Iris pigment epithelial cell (primary cell): ENCODE measurements at places on chromosomes 12 and 14.

- DNase-seq = peak; percentile 3
Observed at GRCh38 chr12:59182658-59183455, 262.6 kb upstream of the LRIG3 start.

GRCh38 chr14:59342516-59343484 is 122.4 kb downstream of the GPR135 start:
- no peak for DNase-seq

DNA sequence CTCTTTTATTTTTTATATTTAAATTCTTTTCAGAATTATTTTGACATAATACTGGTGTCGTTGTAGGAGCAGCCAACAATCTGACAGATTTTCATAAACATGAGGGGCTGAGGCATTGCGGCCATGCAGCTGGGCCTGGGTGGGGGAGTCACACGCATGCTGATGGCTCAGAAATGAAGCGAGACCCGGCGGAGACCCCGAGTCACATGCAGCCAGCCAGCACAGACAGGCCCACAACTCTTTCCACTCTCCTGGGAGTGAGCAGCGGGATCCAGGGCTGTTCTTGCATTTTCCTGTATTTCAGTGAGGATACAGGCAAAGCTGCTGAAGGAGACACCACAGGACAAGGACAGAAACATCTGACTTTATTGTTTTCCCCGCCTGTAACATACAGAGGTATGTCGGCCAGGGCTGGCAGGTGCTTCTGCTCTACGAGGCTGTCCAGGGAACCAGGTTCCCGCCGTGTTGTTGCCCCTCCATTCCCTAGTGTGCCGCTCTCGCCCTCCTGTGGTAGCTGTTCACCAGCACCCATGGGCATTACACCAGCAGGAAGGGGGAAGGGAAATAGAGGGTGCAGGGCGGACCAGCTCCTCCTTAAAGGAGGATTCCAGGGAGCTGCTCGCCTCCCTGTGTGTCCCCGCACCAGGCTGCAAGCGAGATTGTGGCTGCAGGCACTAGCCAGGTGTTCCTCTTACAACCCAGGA is 30.5 kb downstream of the FZD10 start:
- DNase-seq = no peak

- no peak for DNase-seq
Observed at GRCh38 chr14:61064210-61064609, 83.2 kb downstream of the SLC38A6 start.

- no peak for DNase-seq
Observed at GRCh38 chr14:31837031-31837430, 240.1 kb upstream of the ARHGAP5 start.

DNA sequence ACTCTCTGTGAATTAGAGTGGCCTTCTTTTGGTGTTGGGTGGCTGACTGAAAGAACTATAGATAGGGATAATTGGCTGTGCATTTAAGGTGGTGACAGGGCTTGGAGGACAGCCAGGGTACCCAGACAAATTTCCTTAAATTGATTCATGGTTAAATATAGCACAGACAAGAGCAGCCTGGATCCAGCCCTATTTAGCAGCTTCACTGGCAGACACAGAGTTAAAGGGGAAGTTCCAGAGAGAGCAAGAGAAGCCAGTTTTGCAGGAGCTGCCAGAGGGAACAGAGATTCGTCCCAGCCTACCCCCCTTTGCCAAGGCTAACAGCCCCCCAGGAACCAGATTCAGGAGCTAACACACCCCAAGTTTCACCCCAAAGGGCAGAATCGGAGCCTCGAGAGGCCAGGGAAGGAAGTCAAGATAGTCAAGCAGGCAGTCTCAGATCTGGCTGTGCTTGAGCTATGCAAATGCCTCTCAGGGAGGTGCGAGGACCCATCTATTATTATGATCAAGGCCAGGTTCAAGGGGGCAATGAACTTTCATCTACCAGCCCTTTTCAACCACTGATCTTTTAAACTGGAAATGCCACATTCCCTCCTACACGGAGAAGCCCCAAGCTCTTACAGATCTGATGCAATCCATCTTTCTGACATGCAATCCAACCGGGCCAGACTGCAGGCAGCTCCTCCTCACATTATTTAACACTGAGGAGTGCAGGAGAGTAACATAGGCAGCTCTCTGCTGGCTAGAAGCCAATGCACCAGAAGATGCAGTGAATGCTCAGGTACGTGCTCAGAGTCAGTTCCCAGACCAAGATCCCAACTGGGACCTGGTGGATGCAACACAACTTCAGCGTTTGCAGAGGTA is 58.2 kb downstream of the DHRS2 start:
- peak; percentile 15 for DNase-seq

- no peak for DNase-seq
Observed at GRCh38 chr14:80336608-80337106, 125.4 kb upstream of the DIO2 start.

DNA sequence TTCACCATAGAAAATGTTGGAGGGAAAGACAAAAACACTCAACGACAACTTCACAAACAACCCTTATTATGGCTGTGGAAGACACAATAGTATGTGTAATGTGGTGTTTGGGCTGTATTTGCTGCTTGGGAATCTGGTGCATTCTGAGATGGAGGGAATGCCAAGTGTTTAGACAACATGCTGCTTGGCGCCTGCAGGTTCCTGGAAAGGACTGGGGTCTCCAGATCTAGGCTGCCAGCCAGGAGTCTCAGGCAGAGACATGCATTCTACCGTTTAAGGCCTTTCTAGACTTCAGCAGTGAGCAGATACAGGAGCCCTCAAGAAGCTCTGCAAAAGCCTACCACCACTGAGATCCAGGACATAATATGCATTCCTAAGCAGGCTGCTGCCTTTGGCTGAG is 418.7 kb downstream of the NRXN3 start:
- DNase-seq = no peak

DNA sequence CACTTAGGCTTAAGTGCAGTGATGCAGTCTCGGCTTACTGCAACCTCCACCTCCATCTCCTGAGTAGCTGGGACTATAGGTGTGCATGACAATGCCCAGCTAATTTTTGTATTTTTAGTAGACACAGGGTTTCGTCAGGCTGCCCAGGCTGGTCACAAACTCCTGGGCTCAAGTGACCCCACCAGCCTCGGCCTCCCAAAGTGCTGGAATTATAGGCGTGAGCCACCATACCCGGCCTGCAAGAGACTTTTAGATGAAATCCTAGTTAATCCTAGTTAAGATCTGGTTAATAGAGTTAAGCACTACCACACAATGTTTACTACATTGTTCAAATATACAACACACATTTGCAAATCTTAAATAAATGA is 196.5 kb upstream of the AMIGO2 start:
- no peak for DNase-seq

- DNase-seq = no peak
Observed at GRCh38 chr14:20375471-20375870, 32.0 kb downstream of the PARP2 start.

GRCh38 chr12:25959071-25959961 is 834 bp downstream of the RASSF8 start:
- DNase-seq = peak; percentile 93

- peak; percentile 18 for DNase-seq
Observed at GRCh38 chr12:50132505-50133135, 20.6 kb downstream of the COX14 start.

- peak; percentile 4 for DNase-seq
Observed at GRCh38 chr12:31353750-31354708, 28.1 kb upstream of the SINHCAF start.

- DNase-seq = no peak
Observed at GRCh38 chr12:29563636-29564035, 66.2 kb upstream of the OVCH1 start.

- DNase-seq = peak; percentile 67
Observed at GRCh38 chr14:29927376-29928116, at the start of gene PRKD1. PRKD1 (minus strand) TSS chr14:29927847.

- DNase-seq = no peak
Observed at GRCh38 chr12:77645966-77646598, 184.6 kb upstream of the NAV3 start.

DNA sequence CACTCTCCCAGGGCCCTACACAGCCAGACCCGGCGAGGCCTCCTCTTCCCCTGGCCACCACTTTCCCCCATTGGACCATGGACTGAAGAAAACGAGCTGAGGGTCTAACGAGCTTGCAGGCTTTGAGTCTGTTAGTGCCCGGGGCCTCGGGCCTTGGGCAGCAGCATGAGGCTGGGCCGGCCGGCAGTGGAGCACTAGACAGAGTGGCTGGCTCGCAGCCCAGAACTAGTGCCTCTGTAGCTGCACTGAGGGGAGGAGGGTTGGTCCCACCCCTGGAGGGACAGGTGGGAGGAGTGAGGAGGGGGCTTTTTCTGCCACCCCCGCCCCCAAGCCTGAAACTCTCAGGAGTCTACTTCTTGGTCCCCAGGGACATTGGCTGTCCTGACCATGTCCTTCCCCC is 38.7 kb downstream of the SLC6A12 start:
- DNase-seq = peak; percentile 6

- DNase-seq = peak; percentile 21
Observed at GRCh38 chr14:63960926-63961567, 108.2 kb downstream of the SYNE2 start.

GRCh38 chr12:119797090-119797489 is 80.0 kb downstream of the CIT start:
- no peak for DNase-seq

GRCh38 chr14:54556535-54556934 is 10.4 kb upstream of the SAMD4A start:
- no peak for DNase-seq

DNA sequence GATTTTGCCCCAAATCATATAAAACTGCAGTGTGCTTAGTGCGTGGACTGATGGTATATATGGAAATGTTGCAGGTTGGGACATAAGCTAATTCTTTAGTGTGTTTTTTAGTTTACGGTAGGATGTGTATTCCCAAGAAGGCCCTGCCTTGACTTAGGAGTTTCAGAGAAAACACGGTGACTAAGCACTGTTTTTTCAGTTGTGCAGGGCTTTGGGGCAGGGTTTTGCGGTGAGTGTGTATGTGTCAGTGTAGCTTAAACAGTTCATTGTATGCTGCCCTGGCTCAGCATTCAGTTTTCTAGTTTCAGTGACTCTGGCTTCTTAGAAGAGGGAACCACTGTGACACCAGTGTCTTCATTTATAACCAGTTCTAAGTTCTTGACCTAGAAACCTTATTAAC is 101.2 kb downstream of the AKAP6 start:
- peak; percentile 90 for DNase-seq

- no peak for DNase-seq
Observed at GRCh38 chr14:28681681-28682080, 84.9 kb upstream of the FOXG1 start.

GRCh38 chr14:61812347-61813095 is 50.3 kb downstream of the SNAPC1 start:
- no peak for DNase-seq

DNA sequence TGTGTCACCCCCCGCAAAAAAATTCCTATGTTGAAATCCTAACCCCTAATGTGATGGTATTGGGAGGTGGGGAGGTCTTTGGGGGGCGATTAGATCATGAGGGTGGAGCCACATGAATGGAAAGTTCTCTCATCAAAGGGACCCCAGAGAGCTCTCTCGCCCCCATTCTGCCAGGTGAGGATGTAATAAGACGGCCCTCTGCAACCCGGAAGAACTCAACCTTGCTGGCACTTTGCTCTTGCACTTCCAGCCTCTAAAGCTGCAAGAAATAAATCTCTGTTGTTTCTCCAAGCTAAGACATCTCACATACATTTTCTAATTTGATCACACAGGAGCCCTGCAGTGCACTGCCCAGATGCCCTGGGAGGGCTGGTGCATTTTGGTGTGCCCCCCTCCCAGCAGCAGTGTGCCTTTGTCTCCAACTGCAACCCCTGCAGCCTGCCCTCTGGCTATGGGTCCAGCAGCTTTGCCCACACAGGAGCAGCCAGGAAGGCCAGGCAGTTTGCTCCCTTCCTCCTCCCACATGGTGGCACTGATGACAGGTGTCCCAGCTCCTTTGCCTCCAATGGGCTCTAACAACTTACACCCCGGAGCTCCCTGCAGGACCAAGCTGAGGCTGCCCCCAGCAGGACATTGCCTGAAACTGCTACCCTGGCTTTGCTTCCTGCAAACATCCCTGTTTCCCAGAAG is 59.3 kb downstream of the C14orf132 start:
- DNase-seq = peak; percentile 63

GRCh38 chr14:89498878-89499277 is 81.8 kb upstream of the FOXN3 start:
- DNase-seq = peak; percentile 17

GRCh38 chr14:88463318-88463717 is 77.9 kb downstream of the SPATA7 start:
- DNase-seq = peak; percentile 40

DNA sequence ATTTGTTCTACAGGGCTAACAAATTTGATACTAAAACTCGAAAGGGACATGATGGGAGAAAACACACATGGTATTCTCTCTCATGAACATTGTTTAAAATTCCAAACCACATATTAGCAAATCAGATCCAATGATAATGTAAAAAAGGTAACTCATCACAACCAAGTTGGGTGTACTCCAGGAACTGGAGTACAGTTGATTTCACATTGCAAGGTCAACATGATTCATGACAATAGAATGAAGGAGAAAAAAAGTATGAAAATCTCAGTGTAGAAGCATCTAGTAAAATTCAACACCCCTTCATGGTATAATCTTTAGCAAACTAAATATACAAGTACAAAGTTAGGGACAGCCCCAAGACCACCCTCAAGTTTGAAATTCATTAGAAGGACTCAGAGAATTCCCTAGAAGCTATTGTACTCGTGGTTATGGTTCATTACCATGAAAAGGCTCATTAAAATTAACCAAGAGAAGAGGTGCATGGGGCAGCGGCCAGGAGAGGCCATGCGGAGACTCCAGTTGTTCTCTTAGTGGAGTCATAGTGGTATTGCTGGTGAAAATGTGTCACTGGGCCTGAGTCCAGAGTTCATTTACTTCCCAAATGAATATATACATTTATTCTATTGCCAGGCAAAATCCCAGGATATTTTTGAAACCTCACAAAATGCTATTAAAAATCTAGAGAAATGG is 3.1 kb upstream of the CDCA4 start:
- peak; percentile 86 for DNase-seq

GRCh38 chr12:104510145-104510872 is 53.6 kb downstream of the CHST11 start:
- no peak for DNase-seq

DNA sequence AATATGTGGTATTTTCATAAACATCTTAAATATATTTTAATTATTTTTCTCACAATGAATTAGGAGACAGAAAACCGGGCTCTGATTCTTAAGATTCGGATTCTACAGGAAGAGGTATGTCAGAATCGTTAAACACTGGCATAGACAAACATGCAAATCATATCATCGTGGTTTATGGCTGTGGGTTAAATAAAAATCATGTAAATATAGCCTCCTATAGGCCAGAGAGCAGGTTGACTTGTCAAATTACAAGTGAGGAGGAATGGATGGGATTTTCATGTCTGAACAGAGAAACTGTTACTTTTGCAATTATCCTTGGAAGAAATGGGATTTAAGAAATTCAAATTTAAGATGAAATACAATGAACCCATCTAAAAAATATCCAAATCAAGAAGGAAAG is 74.9 kb upstream of the BCAT1 start:
- DNase-seq = no peak

- DNase-seq = no peak
Observed at GRCh38 chr14:25759256-25759655, 709.3 kb upstream of the STXBP6 start.

DNA sequence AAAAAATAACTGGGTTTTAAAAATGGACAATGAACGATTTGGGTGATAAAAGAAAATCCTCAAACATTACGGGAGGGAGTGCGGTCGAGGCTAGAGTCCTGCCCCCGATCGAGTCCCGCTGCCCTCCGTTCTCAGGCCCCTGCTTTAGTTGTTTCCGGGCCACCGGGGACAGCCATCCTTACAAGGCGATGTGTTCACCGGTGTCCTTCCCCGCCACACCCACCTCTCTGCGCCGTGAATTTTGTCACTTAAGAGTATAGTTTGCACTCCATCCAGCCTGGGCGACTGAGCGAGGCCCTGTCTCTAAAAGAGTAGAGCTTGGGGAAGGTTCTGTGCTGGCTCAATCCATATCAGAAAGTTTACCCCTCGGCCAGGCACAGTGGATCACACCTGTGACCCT is 2.9 kb downstream of the ULK1 start:
- no peak for DNase-seq
